Hypothalamus (tissue), 51 donors: ENCODE measurements at places on chromosomes 2 and 18.

- DNase-seq, result no peak
Measured at GRCh38 chr2:120428748-120429147, 82.8 kb downstream of the INHBB start.

DNA sequence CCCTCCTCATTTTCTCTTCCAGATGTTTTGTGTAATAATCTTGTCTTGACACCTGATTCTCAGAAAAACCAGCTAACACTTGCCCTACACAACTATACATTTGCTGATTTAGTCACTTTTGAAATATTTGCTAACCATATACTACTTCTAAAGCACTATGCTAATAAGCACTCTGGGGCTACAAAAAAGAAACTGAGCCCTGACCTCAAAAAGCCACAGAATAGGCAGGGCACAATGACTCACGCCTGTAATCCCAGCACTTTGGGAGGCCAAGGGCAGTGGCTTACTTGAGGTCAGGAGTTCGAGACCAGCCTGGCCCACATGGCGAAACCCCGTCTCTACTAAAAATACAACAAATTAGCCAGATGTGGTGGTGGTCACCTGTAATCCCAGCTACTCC is 266.0 kb downstream of the RAD51AP2 start:
- DNase-seq, result no peak

GRCh38 chr2:237581751-237582746 is 8.5 kb downstream of the RAB17 start:
- no peak for DNase-seq

- DNase-seq, result no peak
Measured at GRCh38 chr2:239805414-239805813, 219.7 kb downstream of the NDUFA10 start.

- DNase-seq, result peak; percentile 22
Measured at GRCh38 chr2:35428548-35428947, 927.0 kb upstream of the CRIM1 start.

DNA sequence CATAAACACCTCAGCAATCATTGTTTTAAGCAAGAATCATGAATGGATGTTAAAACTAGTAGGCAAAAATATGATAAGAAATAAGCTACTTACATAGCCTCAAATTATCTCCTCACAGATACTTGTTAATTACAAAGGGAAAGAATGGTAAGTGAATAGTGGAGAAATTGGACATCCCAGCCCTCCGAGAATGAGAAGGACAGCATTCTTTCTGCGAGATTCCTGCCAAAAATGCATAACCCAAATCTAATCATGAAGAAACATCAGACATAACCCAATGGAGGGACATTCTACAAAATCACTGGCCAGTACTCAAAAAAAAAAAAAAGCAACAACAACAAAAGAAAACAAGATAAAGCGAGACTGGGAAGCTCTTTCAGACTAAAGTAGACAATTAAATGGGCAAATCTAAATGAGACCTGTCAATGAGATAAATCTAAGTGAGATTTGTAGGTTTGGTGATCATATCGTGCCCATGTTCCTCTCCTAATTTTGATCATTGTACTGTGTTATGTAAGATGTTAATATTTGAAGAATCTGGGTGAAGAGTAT is 57.9 kb upstream of the GLI2 start:
- DNase-seq, result no peak

- no peak for DNase-seq
Measured at GRCh38 chr2:180707175-180707883, 273.1 kb upstream of the UBE2E3 start.

- no peak for DNase-seq
Measured at GRCh38 chr2:210461401-210461800, 15.2 kb downstream of the LANCL1 start.

DNA sequence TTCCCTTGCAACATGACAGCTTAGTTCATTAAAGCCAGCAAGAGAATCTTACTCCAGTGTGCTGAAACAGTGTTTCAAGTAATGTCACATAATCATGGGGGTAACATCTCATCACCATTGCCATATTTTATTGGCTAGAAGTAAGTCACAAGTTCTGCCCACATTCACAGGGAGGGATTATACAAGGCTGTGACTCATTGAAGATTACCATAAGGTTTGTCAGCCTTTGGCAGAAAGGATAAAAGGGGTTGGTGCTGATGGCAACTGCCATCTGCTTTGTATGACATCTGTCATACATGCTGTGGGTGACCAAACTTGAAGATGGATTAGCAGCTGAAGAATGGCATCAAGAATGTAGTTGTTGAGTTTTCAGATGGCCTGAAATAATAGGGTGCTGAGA is 61.2 kb downstream of the KCNE4 start:
- DNase-seq, result no peak

- DNase-seq, result no peak
Measured at GRCh38 chr2:21067125-21067524, 23.3 kb upstream of the APOB start.
